ENCODE measurements at places on chromosomes 1 and 21.

DNA sequence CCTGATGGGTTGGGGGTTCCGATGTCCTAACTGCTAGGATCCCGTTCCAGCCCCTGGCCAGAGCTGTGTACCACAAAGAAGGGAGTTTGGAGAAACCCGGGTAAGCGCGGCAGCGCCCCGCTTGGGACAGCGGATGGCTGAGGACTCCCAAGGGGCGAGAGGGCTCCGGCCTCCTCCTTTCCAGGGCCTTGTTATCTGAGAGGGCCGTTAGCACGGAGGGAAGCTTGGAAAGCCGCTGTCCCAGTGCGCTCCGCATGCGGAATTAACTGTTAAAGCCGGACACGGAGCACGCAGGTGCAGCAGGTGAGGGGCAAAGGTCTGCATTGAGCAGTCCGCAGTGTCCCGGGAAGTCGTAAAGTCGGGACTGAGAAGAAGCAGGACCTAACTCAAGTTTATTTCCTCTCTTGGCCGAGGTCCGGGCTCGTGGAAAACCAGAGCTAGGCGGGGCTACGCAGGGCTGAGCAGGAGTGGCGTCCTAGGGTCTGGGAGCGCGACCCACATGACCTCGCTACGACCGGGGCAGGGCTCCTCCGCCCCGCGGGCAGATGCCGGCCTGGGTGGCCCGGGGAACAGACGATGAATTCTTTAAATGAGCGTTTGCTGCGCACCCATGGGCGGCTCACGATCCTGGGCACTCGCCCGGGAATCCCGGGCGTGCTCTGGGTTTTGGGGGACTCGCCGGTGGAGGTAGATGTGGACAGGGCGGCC, 4.5 kb downstream of the LHX4 start:
- DNase-seq: no peak

DNA sequence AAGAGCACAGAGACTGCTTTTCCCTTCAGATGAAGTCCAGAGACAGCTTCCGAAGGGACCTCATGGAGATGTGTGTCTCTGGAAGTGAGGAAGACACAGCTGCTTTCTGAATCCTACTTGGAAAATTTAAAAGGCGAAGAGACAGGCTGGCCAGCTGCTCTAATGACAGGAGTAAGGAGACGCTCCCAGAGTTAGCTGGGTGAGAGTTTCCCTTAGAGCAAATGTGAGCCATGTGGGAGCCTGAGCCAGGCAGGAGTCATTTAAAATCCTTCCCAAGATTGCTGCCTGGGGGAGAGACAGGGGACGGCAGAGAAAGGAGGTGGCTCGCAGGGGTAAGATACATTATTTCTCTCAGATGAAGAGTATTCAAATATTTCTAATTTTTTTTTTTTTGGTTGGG, 53.1 kb downstream of the ZNF326 start:
- DNase-seq: no peak

- no peak for DNase-seq
These were observed 57.9 kb upstream of the LGALS8 start for GRCh38 chr1:236465959-236466303.

DNA sequence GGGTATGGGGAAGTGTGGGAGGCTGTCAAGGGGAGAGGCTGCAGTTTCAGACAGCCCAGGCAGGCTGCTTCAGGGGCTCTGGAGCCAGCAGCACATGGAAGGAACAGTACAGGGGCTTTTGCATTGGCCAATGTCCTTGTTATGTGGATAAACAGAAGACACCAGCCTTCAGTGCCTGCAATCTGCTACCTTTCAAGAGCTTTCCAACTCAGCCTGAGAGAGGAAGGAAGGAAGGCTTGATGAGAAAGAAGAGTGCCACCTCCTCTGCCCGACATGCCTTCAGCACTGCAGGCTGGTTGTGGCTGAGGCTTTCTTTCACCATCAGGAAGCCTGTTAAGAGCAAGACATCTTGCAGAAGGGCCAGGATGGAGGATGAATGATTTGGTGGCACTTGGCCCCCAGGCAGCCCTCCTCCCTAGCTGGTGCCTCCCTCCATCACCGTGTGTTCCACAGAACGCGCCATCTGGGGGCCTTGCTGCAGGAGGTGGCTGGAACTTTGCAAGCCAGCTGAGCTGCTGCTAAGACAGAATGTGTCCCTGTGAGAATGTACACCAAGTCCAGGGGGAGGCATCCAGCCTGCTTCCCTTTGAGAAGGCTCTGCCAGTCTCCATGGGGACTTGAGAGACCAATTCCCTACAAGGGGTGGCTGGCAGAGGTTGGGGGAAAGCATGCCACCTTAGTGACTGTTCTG, 372.4 kb upstream of the PROX1 start:
- DNase-seq: no peak

- DNase-seq: peak; percentile 63
These were observed 28.6 kb downstream of the CD247 start for GRCh38 chr1:167489571-167490340.

DNA sequence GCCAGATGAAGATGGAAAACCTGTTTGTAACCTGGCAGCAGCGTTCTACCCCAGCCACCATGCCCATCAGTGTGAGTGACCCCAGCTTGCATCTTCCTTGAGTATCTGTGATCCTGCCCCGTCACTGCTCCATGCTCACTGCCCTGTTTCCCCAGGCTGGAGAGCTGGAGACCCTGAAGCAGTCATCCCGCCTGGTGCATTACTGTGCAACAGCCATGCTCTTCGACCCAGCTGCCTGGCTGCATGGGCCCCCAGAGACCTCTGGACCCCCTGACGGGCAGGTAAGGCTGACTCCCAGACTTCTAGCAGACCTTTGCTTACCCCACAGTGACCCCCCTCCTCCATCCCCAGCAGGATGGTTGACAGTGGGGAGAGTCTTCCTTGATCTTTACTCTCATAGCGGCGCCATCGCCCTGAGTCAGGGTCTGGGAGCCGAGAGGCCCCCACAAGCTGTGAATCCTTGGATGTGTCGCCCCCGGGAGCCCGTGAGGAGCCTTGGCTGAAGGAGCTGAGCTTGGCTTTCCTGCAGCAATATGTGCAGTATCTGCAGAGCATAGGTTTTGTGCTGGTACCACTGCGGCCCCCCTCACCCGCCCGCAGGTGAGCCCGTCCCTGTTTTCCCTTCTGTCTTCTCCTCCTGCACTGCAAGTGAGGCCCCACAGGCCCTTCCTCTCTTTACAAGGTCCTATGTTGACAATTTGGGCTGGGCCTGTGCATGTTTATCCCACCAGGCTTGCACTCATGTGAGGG, 10.4 kb downstream of the HYI start:
- DNase-seq: no peak

DNA sequence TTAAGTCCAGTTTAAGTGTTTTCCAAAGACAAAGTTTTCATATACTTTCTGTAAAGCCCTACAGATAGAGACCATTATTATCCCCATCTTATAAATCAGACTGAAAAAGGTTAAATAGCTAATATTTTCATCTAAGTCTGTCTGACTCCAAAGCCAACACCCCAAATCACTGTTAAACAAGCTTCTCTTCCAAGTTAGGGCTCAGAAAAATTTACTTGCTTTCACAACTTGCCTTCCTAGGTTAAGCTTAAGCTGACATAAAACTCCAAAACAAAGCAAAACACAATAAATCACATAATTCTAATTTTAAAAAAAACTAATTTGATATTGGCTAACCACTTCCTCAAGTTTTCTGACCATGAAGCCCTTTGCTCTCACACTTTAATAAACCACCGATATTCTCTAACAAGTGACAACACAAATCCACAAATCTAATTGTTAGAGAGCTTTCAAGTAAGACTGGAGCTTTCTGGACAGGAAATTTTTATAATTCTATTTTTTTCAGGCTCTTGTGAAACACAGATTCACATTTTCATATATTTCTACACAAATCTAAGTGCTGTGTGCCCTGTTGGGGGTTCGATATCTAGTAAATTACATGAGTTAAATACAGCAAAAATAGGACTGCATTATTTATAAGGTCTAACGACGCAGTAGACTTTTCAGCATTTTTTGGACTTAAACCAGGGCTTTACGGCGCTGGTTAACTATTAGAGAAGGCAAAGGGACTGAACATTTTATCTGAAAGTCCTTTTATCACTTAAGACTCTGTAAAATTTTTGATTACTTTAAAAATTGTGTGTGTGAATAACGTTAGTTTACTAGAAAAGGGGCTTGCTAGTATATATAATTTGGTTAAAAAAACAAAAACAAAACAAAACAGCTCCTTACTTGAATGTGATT, 2.1 kb downstream of the GNG12 start:
- DNase-seq: no peak

DNA sequence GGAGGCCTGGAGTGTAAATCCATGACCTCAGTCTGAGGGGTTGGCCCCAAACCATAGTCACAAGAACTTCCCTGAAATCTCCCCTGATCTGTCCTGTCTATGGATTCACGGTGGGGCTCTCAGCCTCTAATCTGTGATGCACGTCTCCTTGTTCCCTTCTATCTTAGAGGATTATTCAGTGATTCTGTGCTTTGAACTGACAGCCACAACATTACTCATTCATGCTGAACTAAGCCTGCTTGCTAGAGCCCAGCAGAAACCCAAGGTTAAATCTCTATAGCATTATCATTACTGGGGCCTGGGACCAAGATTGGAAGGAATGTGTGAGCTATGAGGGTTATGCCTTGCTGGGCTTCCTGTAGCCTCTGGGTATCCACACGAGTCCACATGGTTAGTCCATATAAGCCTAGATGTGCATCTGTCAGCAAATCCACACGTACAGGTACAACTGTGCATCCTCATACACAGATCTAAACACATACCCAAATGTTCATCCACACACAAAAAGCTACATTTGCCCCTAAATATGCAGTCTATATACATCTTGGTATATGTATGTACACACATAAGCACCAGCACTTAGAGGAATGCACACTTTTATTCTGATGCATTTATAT, 22.4 kb upstream of the MAGOH start:
- no peak for DNase-seq
